ENCODE measurements at places on chromosomes 4 and X.

GRCh38 chr4:3644849-3645627 lies 112.8 kb upstream of the LRPAP1 start:
- DNase-seq = no peak

DNA sequence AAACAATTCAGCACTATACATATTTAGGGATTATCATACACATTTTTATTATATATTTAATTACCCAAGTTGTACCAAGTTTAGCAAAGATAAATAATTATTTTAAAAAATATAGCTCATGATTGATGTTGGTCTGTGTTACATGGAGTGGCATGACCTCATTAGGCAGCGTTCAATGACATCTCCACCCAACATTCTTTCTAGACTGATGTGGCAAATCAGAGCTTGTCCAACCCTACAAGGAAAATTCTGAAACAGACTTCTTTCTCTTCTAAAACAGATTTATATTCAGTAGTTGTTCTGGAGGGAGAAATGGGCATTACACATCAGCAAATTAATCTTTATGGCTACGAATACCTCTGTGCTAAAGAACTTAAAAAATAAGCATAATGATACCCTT lies 189.7 kb downstream of the PDGFC start:
- no peak for DNase-seq

GRCh38 chr4:81724925-81725329 lies 253.2 kb upstream of the RASGEF1B start:
- peak; percentile 34 for DNase-seq

- DNase-seq = no peak
Measured at GRCh38 chr4:74016068-74016467, 17.6 kb upstream of the CXCL5 start.

- DNase-seq = no peak
Measured at GRCh38 chr4:54076673-54077072, 12.3 kb upstream of the CHIC2 start.

GRCh38 chr4:47737326-47737725 lies 100.5 kb downstream of the CORIN start:
- no peak for DNase-seq

GRCh38 chrX:1876041-1876440 lies 261.2 kb downstream of the ASMT start:
- no peak for DNase-seq

DNA sequence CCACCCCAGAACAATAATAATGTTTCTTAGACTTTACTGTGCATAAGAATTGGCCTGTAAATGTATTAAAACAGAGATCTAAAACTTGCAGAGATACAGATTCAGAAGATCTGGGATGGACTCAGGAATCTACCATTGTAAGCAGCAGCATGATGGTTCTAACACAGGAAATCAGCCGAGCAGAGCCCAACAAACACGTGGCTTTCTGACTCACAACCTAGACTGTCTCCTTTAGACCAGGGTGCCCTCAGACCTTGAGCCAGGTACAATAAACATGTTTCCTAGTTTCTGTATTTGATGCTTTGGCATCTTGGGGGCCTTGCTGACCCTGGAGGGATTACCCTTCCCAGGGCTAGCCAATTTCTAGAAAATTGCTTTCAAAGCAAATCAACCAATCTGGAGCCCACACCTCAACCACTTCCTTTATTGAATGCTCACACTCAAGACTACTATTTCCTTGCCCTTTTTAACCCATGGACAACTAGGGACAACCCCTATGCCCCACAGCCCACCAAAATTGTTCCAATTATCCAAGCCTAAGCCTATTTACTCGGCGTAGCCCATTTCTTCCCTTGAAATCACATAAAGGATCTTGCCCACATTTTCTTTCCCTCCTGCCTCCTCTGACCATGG lies 80.5 kb downstream of the TBC1D9 start:
- no peak for DNase-seq

DNA sequence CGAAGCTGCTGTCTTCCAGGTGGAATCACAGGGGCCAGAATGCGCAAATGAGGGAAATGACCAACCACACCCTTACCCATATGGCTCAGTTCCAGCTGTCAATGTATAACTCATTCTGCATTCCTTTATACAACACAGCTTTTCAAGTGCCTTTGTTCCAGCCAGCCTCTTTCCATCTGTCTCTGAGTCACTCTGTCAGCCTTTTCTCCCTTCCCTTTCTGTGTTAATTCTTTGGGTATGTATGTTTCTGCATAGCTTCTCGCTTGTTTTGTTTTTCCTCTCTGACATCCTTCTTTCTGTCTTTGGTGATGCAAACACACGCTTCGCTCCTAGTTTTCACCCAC lies 54.5 kb downstream of the RS1 start:
- DNase-seq = peak; percentile 31

DNA sequence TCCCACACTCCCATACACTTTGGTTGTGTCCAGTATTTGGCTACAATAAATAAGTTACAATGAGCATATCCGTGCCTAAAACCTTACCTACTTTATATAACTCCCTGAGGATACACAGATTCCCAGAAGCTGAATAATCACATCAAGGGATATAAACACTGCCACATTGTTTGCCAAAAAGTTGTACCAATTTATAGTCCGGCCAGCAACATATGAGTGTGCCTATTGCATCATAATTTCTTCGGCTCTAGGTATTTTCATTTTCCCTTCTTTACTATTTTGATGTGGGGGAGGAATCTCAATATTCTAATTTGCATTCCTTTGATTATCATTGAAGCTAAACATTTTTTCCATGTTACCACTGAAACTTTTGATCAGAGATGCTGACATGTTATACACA lies 146.4 kb downstream of the PCDH19 start:
- DNase-seq = no peak

- DNase-seq = no peak
Measured at GRCh38 chrX:21798677-21799219, 40.7 kb upstream of the MBTPS2 start.

GRCh38 chrX:137118536-137118935 lies 84.7 kb upstream of the GPR101 start:
- DNase-seq = no peak

DNA sequence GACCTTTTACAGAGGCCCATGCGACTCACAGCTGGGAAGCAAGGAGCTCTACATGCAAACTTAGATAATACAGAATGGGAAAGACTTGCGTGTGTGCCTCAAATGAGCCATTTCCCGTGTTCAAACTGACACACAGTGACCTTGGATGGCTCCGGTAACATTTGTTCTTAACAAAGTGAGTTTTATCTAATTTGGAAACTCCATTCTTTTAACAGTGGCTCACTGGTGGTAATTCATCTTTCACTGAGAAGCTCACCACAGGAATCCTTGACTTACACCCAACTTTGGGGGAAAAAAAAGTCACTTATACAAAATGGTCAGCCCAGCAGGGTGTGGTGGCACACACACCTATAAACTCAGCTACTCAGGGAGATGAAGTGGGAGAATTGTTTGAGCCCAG lies 190.6 kb downstream of the LDB2 start:
- no peak for DNase-seq

DNA sequence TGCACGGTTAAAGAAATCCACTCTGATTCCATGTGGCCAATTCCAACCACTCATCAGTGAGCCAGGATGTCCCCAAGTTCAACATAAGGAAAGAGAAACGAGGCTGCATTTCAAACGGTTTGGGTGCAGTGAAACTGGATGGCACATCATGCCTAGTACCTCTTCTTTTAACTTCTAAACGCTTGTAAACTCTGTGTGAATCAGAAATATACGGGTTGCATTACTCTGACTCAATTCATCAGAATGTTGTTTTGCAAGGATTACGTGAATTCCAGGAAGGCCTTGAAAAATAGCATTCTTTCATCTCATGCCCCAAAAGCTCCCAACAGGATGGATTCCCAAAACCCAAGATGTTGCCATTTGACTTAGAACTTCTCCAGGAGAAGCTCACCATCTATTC lies 270.4 kb downstream of the LDB2 start:
- no peak for DNase-seq

DNA sequence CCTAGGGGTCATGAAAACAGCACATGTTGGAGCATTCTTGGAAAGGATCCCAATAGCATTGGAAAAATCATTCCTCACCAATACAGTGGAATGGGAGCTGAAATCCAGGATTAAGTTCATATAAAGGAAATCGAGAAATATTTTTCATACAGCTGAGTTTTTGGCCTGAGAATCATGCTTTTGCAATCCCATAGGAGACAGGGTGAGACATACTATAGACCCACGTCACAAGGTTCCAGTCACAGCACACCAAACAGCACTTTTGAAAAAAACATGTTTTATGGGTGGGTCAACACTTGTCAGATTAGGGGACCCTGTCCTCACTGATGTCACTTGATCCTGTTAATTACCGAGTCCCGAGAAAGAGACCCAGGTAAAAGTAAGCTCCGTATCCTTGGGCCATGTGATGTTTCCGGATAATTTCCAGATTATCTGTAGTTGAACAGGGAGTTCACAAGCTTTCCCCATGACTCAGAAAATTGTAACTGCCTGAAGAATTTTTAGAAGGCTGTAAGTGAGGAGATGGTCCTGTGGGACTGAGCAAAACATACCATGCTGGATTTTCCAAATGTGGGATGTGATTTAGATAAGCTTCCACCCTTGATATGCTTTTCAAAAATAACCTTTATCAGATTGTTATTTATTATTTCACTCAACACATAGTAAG lies 80.9 kb upstream of the TLR3 start:
- DNase-seq = no peak

- DNase-seq = no peak
Measured at GRCh38 chr4:173417833-173418232, 18.9 kb upstream of the SCRG1 start.

DNA sequence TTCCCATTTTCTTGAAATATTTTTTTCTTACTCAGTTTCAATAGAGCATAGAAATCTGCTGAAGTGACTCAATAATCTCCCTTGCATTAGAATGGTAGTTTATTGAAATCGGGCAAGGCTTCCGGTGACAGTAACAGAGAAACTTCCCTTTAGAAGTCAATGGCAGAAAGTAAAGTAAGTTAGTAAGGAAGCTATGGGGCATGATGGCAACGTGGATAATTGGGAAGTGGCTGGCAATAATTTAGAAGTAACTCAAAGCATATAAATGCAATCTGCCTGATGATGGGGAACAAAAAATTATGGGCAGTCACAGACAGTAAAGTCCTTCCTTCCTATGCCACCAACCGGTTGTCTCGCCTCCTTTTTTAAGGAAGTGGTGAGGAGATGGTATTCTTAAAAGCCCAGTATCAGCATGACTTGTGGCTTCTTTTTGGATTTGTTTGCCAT lies 7.6 kb downstream of the CYBB start:
- DNase-seq = no peak

- no peak for DNase-seq
Measured at GRCh38 chr4:41991916-41992767, 1.8 kb downstream of the SLC30A9 start.

- DNase-seq = no peak
Measured at GRCh38 chrX:111876646-111877045, 665 bp downstream of the TRPC5OS start.

DNA sequence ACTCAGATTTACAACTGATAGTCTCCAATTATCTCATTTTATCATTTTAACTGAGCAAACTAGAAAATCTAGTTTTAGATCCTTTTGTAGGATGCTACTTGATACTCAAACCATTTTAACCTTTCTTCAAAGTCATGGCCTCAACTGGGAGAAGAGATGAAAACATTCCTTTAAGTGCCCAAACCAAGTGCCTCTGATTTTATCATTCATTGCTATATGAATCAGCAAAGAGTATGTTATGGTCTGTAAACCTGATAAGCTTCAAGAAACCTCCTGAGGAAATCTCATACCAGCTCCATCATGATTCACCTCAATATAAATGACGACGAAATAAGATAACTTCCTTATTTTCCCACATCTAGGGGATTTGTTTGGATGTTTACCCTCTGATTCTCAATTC lies 119.9 kb downstream of the FAM13A start:
- no peak for DNase-seq

DNA sequence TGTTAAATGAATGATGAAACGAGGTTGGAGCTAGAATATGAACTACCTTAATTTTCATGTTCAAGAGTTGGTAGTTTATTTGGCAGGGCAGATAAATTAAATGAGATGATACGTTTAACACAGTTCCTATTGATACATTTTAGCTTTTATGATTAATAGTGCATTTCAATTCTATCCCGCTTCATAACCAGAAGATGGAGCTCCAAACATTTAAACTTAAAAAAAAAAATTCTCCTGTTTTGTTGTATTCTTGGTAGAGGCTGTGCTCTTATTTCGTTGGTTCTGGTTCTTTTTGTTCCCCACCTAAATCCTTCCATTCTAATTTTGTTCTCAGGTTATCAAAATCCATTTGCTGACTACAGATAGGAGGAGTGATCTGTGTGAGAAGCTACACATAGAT lies 71.8 kb upstream of the PTPN13 start:
- no peak for DNase-seq

- DNase-seq = no peak
Measured at GRCh38 chr4:10057023-10057395, 35.7 kb upstream of the SLC2A9 start.

DNA sequence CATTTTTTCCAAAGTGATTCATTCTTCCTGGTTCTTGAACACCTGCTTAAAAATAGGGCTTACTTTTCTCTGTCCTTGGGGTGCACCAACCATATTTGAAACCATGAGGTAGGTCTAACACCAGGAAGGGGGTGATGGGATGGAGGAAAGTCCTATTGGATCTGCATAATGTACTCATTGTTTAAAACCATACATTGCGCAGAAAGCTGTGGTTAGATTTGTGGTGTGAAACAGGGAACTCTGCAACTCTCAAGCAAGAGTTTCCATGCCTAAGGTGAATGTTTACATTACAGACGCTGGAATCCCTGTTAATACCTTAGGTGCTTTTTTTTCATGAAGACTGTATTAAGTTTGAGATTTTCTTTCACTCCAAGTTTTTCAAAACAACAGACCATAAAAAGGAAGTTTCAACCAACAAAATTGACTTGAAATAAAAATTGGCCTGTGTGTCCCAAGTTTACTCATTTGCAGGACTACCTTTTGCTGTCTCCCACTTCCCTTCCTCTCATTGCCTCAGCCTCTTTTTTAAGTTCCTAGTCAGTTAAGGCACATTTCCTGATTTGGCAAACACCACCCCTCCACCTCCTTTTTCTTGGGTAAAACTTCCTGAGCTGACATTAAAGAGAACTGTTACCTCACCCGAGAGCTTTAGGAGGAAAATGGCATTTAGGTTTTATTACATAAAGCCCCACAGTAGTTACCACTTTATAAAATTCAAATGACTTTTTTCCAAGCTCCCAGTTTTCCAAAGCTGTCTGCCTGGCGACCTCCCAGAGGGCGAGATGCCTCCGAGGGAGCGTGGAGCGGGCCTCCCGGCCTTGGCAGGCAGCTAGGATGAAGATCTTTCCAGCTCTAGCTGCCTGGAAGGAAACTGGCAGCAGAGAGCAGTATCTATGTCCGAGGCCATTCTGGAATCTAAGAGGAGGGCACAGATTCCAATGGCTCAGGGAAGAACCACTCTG lies 47.9 kb upstream of the RBPJ start:
- no peak for DNase-seq

GRCh38 chr4:17092736-17093437 lies 194.4 kb upstream of the LDB2 start:
- no peak for DNase-seq

GRCh38 chr4:150033901-150034300 lies 44.3 kb upstream of the DCLK2 start:
- peak; percentile 69 for DNase-seq

Measured in left colon (tissue), 2 donors.